Endothelial cell of umbilical vein (primary cell): ENCODE measurements at places on chromosomes 11 and 22. TPM values are rescaled to one million over a fixed set of nuclear protein-coding genes. Genes with fewer than 3 reads are reported as not detected.

Gene OR52I2
- not detected in 2 replicates for polyA plus RNA-seq

Gene DLG2
- polyA plus RNA-seq = 0.13 and 0.15 TPM in 2 replicates

Gene APOBEC3F
- polyA plus RNA-seq = 10.6 and 11.0 TPM in 2 replicates

Gene SMDT1
- 57.9 and 74.2 TPM in 2 replicates for polyA plus RNA-seq

Gene MRGPRX3
- polyA plus RNA-seq = not detected in 2 replicates

Gene CASP1
- polyA plus RNA-seq = 1.4 and 1.8 TPM in 2 replicates

Gene HEPACAM
- polyA plus RNA-seq = 0.03 TPM in 1 of 2 replicates, not detected in the other

Gene HEPHL1
- polyA plus RNA-seq = not detected in 2 replicates

Gene BRSK2
- polyA plus RNA-seq = 0.08 and 0.54 TPM in 2 replicates

Gene KIRREL3
- polyA plus RNA-seq = not detected in 2 replicates

Gene ZNRF3
- polyA plus RNA-seq = 2.7 and 3.4 TPM in 2 replicates

Gene INS
- polyA plus RNA-seq = not detected in 2 replicates
